Caco-2 (cell line): ENCODE measurements at places on chromosomes 7 and 10. TPM values are rescaled to one million over a fixed set of nuclear protein-coding genes. Genes with fewer than 3 reads are reported as not detected.

DNA sequence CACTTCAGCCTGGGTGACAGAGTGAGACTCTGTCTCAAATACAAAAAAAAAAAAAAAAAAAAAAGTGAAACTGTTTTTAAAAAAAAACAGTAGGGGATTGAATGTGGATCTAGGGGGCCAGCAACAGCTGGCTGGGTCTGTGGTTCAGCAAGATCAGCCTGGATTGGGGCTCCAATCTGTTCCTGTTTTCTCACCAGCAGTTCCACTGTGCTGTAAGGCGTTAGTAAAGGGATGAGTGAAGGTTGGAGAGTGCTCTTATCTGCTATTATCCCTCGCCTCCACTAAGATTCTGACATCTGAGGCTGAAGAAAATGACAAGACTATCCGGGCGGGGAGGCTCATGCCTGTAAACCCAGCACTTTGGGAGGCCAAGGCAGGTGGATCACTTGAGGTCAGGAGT, 41.6 kb upstream of the GTF2IRD1 start:
- no peak for DNase-seq

Gene SVOPL
- total RNA-seq: 0.27 TPM in 1 of 2 replicates, not detected in the other

- no peak for DNase-seq
Observed at GRCh38 chr7:9921326-9921725, 1052.3 kb upstream of the PHF14 start.

DNA sequence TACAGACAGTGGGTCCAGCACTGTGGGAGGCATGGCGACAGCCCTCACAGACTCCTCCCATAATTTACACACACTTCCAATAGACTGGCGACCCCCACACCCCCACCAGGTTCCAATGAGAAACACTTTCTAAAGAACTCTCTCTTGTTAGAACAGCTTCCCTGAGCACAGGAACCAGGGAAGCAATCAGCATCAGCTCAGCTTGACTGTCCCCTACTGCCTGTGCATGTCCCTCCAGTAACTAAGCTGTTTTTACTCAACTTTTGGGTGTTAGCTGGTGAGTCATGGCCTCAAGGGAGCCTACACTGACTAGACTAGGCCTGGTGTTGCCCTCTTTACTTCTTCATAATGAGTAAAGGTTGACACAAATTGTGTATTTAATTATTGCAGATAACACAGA, 32.6 kb upstream of the HERPUD2 start:
- no peak for DNase-seq

Gene AGAP4
- total RNA-seq: 44.5 and 45.2 TPM in 2 replicates

Gene ADCYAP1R1
- total RNA-seq: not detected in 2 replicates

Gene TBRG4
- 116 and 126 TPM in 2 replicates for total RNA-seq

- no peak for DNase-seq
Observed at GRCh38 chr7:55131142-55131929, 112.5 kb downstream of the EGFR start.

- no peak for DNase-seq
Observed at GRCh38 chr7:35520810-35521625, 173.9 kb downstream of the HERPUD2 start.

DNA sequence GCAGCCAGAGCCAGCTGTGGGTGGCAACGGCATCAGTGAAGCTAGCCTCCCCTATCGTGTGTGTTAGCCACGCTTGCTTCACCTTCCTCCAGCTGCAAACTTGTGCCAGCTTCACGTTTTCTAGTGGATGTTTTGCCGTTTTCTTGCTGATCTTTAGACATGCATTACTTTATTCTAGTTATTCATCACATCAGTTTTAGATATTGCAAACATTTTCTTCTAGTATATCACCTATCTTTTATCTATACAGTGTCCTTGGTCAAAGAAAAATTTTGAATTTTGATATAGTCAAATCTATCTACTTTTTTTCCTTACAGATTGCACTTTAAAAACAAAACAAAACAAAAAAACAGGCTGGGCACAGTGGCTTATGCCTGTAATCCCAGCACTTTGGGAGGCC, 6.7 kb upstream of the PAPOLB start:
- DNase-seq: no peak

DNA sequence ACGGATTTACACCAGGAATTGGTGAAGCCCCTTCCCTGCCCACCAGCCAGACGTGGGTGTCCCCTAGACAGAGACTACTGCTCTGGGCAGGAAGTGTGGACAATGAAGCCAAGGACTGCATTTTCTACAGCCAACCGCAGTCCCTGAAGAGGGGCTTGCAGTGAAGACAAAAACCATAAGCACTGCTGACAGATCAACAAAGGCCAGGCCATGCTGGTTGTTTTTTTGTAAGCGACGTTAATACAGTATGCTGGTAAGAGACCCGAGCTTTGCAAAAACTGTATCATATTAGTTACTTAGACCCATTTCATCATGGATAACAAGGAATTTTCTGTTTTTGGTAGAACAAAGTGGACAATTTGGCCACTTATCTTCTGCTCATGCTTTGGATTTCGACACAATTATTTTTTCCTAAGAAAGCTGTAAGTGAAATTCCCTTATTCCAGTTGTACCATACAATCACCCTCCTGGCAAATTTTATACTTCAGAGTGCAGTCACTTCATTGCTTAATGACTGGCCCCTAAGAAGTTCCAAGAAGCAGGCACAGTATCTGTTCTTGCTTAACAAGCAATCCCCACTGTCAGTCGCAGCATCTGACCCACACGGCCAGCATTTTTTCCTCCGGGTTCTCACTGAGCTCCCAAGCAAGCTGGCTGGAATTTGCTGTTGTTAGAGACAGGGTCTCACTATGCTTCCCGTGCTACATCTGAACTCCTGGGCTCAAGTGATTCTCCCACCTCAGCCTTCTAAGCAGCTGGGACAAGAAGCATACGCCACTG, 163.5 kb downstream of the PARD3 start:
- DNase-seq: no peak

Gene SBDS
- 130 and 143 TPM in 2 replicates for total RNA-seq

GRCh38 chr10:35378541-35379210, 42.4 kb downstream of the CCNY start:
- no peak for DNase-seq

Gene PLAC9
- total RNA-seq: not detected in 2 replicates

Gene SPDYE6
- total RNA-seq: not detected in 2 replicates

GRCh38 chr7:128120976-128121490, 89.8 kb upstream of the LRRC4 start:
- DNase-seq: no peak

GRCh38 chr7:96131525-96131924, 190.4 kb downstream of the SLC25A13 start:
- peak; percentile 17 for DNase-seq

DNA sequence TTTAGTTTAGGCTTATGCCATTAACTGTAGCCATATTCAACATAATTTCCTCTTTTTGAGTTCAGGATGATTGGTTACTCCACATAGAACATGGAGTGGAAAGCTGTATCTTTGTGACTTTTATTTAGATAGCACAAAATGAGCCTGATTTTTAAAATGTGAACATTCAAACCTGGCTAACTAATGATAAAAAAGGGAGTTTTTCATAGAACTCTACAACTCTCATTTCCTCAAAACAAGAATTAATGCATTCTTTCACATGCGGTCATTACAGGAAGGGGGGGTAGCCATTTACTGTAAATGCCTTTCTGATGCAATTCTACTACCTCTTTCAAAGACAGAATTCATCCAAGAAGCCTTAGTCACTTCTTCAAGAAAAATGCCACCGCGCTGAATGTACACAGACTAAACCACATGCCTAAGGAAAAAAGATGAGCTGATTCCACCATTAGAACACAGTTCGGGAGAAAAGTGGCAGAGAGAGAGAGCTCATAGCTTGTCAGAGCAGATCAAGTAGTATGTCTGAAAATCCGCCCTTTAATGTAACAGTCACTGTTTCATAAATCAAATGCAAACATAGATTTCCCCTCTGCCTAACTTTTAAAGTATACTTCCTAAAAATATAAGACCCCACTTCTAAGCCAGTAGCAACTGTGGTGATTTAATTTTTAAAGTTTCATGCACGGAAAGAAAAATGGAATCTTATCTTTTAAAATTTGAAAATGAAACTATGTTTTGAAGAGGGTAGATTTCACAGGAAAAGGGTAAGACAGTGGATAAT, 226.4 kb upstream of the KLF14 start:
- peak; percentile 30 for DNase-seq

Gene EN2
- total RNA-seq: 1.1 and 1.5 TPM in 2 replicates

GRCh38 chr7:91517201-91517785, 253.1 kb downstream of the FZD1 start:
- no peak for DNase-seq
